Stimulated activated CD4-positive, alpha-beta T cell treated with anti-CD3 and anti-CD28 coated beads, TNF-alpha, amount 100 ng/mL, for 4 hours (primary cell): ENCODE measurements at places on chromosomes 16 and 17.
A peak's percentile ranks its signal among the peaks of the same experiment; 100 is the strongest.

DNA sequence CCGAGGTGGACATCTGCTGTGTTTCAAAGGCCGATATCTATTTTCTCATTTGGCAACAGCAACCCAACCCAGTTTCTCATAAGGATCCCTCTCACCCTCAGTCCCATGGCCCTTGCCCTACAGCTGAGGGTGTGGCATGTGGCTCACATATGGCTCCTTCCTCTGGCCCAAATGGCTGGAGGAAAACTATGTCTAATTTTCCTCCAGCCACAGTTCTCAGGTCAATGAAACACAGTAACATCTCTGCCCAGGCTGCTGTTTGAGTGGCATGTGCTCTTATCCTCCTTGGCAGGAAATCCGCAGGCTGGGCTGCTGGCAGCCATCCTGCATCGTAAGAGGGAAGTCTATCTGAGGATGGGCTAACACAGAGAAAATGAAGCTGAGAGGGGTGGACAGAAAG, 24.1 kb downstream of the SERPINF1 start:
- DNase-seq = no peak

- DNase-seq = no peak
These were observed 4.6 kb upstream of the SLC12A3 start for GRCh38 chr16:56860226-56861020.

GRCh38 chr16:4767872-4768548, 1.0 kb upstream of the ZNF500 start:
- DNase-seq = no peak

DNA sequence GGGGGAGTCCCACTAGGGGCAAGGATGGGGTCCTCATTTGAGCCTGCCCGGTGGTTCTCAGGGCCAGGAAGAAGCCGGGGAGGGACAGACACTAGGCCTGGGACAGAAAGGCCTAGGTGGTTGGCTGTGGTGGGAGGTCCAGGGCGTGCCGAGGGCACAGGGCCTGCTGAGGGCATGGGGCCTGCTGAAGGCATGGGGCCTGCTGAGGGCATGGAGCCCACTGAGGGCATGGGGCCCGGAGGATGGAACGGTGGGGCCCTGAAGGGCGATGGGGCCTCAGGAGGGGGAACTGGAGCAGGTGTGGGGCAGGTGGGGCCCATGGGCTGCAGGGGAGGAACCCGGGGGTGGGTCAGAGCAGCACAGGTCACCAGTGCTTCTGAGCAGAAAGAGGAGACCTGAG, 31.2 kb downstream of the PELP1 start:
- no peak for DNase-seq

- no peak for DNase-seq
These were observed 31.8 kb downstream of the CCL4 start for GRCh38 chr17:36135465-36135864.

DNA sequence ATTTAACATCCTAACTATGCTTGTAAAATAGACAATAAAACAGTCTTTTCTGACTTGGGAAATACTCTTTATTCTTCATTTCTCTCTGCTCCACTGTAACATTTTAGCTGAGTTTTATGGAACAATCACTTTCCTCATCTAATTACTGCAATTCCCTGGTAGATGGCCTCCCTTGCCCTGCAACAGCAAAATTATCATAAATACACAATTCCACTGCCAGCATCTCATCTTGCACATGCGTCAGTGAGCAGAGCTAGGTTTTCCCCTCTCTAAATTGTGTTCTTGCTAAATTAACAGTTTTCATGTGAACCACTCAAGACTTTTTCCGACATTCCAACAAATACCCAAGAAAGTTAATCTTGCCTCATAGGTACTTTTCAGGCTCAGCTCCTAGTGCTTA, 920.9 kb upstream of the GOT2 start:
- no peak for DNase-seq

DNA sequence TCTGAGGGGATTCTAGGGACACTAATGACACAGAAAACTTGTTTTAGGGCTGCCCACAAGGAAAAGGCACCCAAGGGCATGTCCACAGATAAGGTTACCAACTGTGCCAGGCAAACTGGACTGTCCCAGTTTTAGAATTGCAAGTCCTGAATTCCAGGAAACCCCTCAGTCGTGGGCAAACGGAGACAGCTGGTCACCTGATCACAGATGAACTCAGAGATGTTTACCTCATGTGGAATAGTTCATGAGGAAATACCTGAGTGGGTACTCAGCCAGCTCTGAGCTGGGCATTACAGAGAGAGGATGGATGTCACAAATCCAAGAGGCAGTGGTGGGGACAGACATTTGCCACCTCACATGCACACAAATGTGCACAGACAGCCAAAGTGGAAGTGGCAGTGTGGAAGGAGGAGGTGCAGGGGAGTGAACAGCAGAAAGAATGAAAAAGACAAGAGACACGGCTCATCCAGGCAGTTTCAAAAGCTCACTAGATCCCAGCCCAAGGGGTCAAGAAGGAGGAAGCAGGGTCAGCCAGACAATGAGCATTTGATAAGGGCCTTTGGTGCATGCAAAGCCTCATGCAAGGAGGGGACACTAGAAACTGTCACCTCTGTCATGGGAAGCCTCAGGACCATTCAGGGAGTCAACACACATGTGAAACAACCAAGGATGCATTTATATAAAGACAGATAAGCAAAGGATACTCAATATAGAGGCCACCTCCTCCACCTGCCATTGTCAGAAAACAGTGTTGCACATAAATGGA, 24.8 kb downstream of the TTLL6 start:
- DNase-seq = no peak

- DNase-seq = no peak
These were observed 31.7 kb downstream of the MBTD1 start for GRCh38 chr17:51228161-51228560.

DNA sequence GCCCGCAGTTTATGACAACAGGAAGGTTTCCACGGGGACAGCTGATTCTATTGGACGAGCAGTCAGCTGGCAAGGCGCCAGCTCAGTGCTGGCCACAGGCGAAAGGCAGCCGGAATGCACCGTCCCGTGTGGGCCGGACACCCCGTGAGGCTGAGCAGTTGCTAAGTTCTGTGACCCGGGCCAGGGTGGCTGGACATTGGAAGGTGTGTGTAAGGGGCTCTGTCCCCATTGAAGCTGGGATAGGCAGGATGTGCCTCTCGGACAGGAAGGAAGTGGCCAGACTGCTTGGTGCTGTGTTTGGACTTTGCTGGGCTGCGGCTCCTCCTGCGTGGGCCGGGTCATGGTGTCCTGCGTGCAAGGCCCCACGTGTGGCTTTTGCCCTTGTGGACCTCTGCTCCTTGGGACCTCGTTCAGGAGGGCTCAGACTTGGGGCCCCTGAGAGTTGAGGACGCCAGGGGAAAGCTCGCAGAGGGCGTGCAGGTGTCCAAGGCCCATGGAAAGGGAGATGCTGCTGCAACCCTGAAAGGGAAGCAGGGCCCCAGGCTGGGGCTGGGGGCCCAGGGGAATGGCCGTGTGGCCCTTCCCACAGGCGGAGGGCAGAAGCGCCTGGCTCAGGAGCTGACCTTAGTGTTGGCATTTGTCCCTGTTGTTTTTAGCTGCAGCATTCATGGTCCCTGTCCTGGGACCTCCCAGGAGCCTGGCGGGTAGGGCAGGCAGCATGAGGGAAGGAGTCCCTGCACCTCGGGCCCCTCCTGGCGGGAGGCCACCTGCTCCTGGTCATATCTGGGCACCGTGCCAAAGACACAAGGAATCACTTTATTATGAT, 10.0 kb downstream of the BAIAP2 start:
- DNase-seq = no peak

DNA sequence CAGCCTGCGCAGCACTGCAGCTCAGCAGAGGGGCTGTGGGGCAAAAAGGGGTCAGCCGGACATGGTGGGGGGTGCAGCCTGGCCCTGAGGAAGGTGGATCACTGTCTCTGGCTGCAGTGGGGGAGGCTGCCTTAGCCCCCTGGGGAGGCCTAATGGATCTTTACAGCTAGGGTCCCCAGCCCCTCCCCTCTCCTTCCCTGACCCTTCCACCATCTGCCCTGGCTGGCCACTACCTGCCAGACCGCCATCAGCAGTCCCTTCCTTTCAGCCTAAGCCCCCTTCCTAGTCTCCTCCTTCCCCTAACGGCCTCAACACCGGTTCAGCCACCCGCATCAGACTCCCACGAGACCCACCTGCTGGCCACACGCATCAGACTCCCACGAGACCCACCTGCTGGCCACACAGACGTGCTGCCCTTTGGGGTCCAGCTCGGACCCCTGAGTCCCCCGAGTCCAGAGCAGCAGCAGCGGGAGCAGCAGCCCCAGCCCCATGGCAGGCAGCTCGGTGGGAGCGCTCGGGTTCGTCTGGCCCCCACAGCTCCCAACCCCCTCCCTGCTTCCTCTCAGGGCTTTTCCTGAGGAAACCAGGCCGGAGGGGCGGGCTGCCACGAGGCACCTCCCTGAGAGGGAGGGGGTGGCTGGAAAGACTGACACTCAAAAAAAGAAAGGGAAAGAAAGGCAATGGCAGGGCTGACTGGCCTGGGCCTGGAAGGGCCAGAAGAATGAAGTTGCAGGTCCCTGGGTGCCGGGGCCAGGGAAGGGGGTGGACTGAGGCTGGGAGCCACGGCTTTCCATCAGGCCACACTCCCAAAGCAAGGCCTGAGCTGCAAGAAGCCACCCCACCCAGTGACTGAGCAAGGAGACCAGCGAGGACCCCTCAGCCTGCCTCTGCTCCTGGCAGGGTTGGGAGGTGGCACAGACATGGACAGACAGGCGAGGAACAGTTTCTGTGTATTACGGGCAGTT, at the start of gene SCARF1:
Gene SCARF1, minus strand, starts transcription at position 526 of the 965 bp plus-strand sequence. Its CDS starts 35 bp downstream, at position 491.
- DNase-seq = no peak

DNA sequence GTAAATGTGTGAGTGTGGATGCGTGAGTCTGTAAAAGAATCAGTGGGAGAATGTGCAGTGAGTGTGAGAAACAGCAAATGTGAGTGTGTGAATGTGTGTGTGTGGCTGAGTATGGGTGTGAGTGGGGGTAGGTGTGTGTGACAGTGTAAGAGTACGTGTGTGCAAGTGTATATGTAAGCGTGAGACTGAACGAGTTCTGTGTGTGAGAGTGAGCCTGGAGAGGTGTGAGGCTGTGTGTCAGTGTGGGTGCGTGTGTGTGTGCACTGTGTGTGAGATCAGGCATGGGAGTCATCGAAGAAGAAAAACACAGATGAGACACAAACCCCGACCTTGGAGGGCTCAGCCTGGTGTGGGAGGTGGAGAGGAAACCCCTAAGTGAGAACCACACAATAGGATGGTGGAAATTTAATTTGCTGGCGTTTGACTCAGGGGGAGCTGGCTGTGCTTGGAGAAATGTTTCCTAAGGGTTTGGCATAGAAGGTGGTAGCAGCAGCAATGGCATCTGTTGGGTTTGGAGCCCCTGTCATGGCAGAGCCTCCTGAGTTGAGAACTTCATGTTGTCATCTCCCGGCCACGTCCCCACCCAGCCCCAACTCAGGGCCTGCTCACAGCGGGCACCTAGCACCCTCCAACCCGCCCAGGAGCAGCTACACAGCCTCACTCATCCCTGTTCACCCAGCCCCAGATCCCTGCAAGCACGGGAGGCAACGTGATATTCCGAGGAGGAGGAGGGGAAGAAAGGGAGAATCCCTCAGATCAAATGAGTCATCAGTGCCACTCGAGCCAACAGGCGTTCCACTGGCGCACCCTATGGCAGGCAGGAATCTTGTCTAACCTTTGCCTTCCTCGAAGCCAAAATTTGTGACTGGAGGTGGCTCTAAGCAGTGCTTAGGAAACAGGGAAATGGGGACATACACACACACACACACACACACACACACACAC, 14.3 kb upstream of the NUBP1 start:
- no peak for DNase-seq

- peak; percentile 59 for DNase-seq
These were observed 1.0 kb upstream of the HEXIM2 start for GRCh38 chr17:45160447-45161287.

DNA sequence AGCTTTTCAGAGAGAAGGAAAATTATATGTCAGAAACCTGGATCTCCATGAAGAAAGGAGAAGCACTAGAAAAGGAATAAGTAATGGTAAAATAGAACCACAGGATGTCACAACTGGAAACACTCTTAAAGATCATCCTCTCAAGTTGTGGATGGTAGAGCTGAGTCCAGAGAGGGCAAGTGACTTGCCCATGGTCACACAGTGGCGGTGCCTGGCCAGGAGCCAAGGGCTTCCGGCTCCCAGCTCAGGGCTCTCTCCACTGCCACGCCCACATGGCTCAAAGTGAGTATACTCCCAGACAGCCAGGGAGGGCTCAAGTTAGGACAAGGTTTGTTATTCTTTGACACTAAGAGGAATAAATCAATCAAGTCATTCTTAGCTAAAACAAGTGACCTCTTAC, 159.8 kb downstream of the COPRS start:
- DNase-seq = no peak

GRCh38 chr16:23826528-23827045, 9.2 kb upstream of the PRKCB start:
- no peak for DNase-seq

GRCh38 chr16:27798241-27798640, 248.3 kb downstream of the KATNIP start:
- no peak for DNase-seq

- no peak for DNase-seq
These were observed 3.0 kb upstream of the CCL1 start for GRCh38 chr17:34366010-34366409.

DNA sequence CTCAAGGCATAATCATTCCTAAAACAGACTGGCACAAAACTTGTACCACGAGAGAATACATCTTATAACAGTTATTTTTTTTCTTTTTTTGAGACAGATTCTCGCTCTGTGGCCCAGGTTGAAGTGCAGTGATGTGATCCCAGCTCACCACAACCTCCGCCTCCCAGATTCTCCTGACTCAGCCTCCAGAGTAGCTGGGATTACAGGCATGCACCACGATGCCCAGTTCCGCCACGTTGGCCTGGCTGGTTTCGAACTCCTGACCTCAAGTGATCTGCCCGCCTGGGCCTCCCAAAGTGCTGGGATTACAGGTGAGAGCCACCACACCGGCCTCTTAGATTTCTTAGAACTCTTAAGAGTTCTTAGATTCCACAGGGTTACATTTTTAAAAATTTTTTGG, 4.1 kb downstream of the NUFIP2 start:
- DNase-seq = no peak

- DNase-seq = no peak
These were observed 13.5 kb downstream of the ELAC2 start for GRCh38 chr17:13004336-13004735.

DNA sequence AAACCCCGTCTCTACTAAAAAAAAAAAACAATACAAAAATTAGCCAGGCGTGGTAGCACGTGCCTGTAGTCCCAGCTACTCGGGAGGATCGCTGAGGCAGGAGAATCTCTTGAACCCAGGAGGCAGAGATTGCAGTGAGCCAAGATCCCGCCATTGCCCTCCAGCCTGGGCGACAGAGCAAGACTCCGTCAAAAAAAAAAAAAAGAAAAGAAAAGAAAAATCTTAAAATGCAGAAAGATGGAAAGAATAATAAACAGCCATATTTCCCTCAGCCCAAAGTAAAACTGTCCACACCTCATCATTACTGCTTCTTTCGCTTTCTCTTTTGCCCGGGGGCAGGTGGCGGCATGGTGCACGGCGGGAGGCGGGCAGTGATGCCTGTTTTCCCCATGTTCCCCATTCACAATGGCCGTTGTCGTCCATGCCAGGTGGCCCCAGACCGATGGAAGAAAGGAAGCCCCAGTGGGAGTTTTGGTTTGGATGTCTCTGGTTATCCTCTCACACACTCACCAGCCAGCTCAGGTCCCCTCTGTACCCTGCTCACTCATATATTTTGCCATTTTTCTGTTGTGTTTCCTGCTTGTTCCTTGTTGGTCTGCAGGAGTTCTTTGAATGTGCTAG, 37.0 kb upstream of the PEMT start:
- peak; percentile 24 for DNase-seq
